ENCODE measurements at places on chromosomes 7 and 10.

GRCh38 chr10:97336446-97336845 is 1.9 kb upstream of the FRAT2 start:
- H3K4me1 ChIP-seq, result peaks cover 55% of the 10 kb centered on the region
- no peak overlapping the region for H3K4me3 ChIP-seq
- H3K27ac ChIP-seq, result no peak overlapping the region
- H3K27me3 ChIP-seq, result no peaks in the 10 kb centered on the region

GRCh38 chr7:134948736-134949135 is 37.6 kb upstream of the AGBL3 start:
- peaks cover 68% of the 10 kb centered on the region for H3K36me3 ChIP-seq
- H3K27ac ChIP-seq, result peak overlapping the region; percentile 46

DNA sequence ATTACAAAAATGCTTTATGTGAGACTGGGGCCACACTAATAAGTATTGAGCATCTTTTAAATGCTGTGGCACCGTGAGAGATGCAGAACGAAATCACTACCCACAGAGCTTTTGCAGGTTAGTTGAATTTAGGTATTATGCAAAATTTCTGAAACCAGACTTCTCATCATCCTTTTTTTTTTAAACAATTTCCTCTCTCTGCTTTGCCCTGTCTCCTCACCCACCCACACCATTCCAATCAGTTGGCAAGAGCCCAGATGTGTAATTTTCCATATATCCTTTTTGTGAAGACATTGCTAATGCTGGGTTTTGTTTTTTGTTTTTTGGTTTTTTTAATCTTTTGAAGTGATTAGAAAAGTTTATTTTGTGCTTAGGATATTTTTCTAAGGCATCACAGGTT is 1.1 kb downstream of the YAE1 start:
- DNase-seq, result no peak
- no peaks in the 10 kb centered on the region for H3K27me3 ChIP-seq
- peaks cover 9% of the 10 kb centered on the region for H3K36me3 ChIP-seq
- H3K4me3 ChIP-seq, result peak overlapping the region; percentile 81

GRCh38 chr7:14252458-14252857 is 263.0 kb upstream of the ETV1 start:
- H3K4me1 ChIP-seq, result peaks cover 4% of the 10 kb centered on the region
- H3K27me3 ChIP-seq, result no peaks in the 10 kb centered on the region
- no peak overlapping the region for H3K4me3 ChIP-seq
- no peaks in the 10 kb centered on the region for H3K36me3 ChIP-seq

- no peak overlapping the region for H3K4me3 ChIP-seq
- peaks cover 3% of the 10 kb centered on the region for H3K27me3 ChIP-seq
- DNase-seq, result no peak
- no peak overlapping the region for H3K27ac ChIP-seq
Measured at GRCh38 chr10:30371954-30372353, 22.9 kb upstream of the MTPAP start.

- DNase-seq, result no peak
- no peak overlapping the region for H3K4me3 ChIP-seq
- H3K27ac ChIP-seq, result no peak overlapping the region
- H3K36me3 ChIP-seq, result no peaks in the 10 kb centered on the region
Measured at GRCh38 chr10:6563075-6563474, 17.0 kb downstream of the PRKCQ start.
